ENCODE measurements at places on chromosomes 12 and 14.

GRCh38 chr14:33467971-33468370 lies 482.9 kb downstream of the EGLN3 start:
- no peak for DNase-seq

DNA sequence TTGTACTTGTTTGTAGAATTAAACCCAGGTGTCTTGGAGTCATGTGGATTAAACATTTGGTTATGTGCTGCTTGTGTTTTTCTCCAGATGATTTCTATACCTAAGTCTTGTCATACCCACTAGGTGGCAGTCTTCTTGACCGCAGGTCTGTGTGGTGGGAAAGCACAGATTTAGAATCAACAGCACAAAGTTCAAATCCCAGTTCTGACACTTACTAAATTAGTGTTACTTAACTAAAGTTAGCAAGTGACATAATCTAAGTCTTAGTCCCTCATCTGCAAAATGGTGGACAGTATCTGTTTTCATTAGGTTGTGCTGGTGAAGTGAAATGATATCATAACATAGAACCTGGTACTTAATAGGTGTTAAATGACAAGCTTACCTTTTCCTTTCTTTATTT lies 151.0 kb upstream of the ARHGAP5 start:
- no peak for DNase-seq

DNA sequence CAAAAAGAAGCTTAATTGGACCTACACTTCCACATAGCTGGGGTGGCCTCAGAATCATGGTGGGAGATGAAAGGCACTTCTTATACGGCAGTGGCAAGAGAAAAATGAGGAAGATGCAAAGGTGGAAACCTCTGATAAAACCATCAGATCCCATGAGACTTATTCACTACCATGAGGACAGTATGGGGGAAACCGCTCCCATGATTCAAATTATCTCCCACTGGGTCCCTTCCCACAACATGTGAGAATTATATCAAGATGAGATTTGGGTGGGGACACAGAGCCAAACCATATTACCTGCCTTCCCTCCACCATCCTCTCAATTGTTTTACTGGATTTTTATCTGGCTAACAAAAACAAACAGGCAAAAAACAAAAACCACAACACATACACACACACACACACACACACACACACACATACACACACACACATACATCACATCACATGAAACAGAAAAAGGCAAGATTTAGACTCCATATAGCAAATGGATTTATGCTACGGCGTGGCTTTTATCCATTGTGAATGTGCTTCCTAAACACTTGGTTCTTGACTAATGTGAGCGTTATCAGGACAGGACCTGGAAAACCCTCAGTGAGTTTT lies 66.7 kb downstream of the ZFP36L1 start:
- no peak for DNase-seq

- no peak for DNase-seq
Measured at GRCh38 chr12:77046468-77046867, 18.9 kb downstream of the E2F7 start.

GRCh38 chr12:1974812-1975211 lies 29.4 kb downstream of the DCP1B start:
- DNase-seq: no peak

DNA sequence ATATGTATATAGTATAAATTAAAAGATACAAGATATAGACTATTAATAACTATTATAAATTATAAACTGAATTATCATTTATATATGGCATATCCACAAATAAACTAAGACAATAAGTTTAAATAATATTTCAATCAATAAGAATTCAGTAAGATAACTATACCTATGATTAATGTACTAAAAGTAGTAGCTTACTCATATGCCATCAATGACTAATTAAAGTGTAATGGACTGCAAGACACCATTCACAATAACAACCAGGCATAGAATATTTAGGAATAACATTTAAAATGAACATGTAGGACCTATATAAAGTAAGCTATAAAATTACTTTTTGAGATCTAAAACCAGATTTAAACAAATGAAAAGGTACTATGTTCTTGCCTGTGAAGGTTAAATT lies 18.8 kb downstream of the KCNC2 start:
- DNase-seq: no peak

- no peak for DNase-seq
Measured at GRCh38 chr14:75202657-75203056, 26.2 kb upstream of the TMED10 start.

GRCh38 chr14:92759300-92759678 lies 10.9 kb upstream of the LGMN start:
- no peak for DNase-seq

GRCh38 chr12:76552343-76552938 lies 7.1 kb downstream of the OSBPL8 start:
- DNase-seq: no peak

- DNase-seq: no peak
Measured at GRCh38 chr14:95409477-95410272, 90.0 kb upstream of the CLMN start.

DNA sequence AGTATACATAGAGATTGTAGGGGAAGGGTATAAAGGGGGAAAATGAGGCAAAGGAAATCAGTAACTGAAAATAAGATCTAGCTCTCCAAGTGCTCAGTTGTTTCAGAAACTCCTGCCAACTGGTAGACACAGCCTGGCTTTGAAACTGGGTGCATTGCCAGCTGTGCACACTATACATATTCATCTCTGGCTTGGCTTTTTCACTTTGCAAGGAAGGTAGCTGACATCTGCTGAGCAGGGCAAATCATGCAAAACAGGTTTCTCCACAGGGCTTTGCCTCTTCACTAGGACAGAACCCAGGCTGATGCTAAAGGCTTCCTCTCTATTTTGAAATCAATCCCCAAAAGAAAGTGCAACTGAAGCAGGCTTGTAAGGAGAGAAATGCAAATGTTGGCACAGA lies 101.5 kb downstream of the HELB start:
- DNase-seq: no peak

All from stimulated activated CD8-positive, alpha-beta memory T cell treated with anti-CD3 and anti-CD28 coated beads, Interleukin-12 subunit alpha, Interleukin-12 subunit beta, amount 100 ng/mL, for 4 hours (primary cell).